ENCODE measurements at places on chromosomes 13 and 19.
A peak's percentile ranks its signal among the peaks of the same experiment; 100 is the strongest.

GRCh38 chr19:30739394-30739793 lies 367.2 kb downstream of the ZNF536 start:
- no peak for DNase-seq

- no peak for DNase-seq
These were observed 17.6 kb upstream of the GSX1 start for GRCh38 chr13:27774651-27775050.

DNA sequence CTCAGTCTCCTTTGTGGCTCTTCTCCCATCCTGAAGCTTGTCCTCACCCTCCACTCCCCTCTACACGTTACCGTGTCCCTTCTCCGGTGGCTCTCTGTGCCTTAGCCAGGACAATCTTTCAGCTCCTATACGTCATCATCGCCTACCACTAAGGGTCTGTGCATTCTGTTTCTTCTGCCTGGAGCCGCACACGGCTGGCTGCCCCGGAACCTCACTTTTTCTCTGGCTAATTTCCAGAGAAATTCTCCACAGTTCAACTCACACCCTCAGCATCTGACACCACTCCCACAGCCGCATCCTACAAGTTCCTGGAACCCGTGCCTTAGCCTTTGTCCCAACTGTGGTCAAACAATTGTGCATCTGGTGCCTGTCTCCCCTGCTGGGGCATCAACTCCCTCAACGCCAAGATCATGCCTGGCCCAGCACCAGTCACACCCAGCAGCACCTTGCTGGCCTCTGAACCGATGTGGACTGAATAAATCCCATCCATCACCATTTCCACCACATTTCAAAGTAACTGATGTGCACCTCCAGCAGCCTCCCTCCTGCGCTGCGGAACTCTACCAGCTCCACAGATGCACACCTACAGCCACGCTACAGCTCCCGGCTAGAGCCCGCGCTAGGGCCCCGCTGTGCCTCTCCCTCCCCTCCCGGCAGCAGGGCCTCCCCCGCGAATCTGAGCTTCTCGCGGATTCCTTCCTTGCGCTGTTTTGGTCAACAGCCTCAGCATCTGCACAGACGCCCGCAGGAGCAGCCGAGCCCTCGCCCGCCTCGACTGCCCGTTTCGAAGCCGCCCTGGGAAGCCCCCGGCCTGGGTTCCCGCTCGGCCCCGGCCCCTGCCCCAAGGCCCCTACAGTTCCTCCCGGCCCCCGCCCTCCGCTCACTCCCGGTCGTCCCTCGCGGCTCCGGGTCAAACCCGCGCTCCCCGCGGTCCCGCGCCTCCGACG lies 689 bp downstream of the DCUN1D2 start:
- peak; percentile 25 for DNase-seq

- no peak for DNase-seq
These were observed 34.2 kb downstream of the ZNF787 start for GRCh38 chr19:56086671-56087430.

GRCh38 chr13:99726282-99726894 lies 225.1 kb downstream of the TM9SF2 start:
- DNase-seq = no peak

DNA sequence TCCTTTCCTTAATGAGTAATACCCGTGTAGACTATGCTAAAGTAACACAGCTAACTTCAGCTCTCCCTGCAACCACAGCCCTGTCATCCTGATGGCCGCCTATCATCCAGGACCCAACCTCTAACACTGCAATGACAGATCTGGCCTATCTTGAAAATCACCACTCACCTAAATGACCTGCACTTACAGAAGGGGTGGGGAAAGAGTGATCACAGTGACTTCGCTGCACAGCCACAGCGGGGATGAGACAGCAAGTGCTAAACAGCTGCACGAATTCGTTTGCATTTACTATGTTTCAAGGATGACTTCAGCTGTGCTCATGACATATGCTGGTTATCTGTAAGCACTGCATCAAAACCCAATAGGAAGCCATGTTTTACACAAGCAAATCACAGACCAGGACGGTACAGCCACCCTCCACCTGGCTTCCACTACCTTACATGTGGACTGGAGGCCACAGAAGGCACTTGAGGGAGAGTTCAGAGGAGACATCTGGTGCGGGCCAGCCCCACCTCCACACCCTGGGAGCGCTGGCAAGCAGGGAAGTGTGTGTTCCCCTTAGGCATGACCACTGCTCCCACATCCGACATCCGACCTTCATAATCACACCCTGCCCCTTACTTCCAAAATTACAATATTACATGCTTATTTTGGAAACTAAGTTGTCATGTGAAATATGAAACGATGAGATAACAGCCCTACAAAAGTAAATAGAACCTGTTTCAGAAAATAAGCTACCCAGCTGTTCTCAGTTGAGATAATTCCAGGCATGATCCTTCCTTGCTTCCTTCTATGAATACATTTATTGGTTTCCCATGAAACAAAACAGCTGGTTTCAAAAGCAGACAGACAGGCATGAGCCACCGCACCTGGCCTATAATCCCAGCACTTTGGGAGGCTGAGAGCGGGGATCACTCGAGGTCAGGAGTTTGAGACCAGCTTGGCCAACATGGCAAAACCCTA lies 95.7 kb downstream of the STK24 start:
- no peak for DNase-seq

- no peak for DNase-seq
These were observed 15.0 kb downstream of the CLEC4M start for GRCh38 chr19:7778081-7778480.

DNA sequence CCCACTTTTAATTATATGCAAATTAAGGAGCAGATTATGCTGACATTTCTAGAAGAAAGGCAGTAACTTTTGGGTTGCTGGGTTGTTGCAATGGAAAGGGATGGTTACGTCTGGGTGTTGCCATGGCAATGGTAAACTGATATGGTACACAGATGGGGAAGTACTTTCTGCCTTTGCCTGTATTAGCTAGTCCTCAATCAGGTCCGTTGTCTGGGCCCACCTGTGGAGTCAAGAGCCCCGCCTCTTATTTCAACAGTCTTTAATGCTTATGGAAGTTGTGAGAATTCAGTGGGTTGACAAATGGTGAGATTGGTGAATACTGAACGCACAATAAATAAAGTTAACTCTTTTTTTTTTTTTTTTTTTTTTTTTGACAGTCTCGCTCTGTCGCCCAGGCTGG lies 30.6 kb upstream of the DPP9 start:
- no peak for DNase-seq

DNA sequence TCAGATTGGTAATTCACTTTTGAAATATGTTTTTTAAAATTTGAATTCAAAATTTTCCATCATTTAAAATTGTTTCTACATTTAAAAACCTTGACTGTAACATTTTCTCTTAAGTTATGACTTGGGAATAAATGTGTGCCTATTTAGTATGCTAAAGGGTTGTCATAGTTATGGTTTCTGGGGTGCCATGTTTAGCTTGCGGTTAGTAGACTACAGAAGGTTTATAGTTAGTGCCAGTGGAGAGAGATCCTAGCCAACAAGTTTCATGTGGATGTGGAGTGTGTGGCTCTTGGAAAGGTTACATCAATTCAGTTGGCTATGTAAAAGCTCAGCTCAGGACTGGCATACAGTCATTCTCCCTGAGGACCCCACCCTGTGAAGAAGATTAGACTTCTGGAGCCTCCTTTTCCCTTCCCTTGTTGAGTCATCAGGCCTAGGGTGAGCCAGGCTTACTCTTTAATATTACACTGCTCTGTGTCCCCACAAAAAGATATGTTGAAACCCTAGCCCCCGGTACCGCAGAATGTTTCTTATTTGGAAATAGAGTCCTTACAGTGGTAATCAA lies 20.4 kb downstream of the LMO7 start:
- DNase-seq = no peak

GRCh38 chr13:51895906-51896888 lies 34.4 kb downstream of the CCDC70 start:
- peak; percentile 33 for DNase-seq

- no peak for DNase-seq
These were observed 202.5 kb downstream of the NUFIP1 start for GRCh38 chr13:44786756-44787155.

DNA sequence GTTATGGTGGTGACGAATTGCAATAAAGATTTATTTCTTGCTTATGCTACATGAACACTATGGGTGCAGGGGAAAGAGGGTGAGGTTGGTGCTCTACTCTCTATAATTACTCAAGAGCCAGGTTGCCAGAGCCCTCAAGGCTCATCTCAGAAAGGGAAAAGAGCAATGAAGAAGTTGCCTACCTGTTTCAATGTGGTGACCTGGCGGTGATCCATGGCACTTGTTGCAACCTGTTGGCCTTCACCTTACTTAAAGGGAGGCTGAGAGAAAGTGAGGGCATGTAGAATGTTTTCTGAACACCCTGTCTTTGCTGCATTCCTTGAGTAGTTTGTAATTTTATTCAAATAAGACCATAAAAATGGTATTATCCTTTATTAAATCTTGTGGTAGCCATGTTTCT lies 394.4 kb downstream of the GPC6 start:
- DNase-seq = no peak

- no peak for DNase-seq
These were observed 174.6 kb downstream of the COL4A1 start for GRCh38 chr13:110132225-110132982.

GRCh38 chr13:74273581-74273980 lies 139.4 kb upstream of the KLF12 start:
- no peak for DNase-seq

DNA sequence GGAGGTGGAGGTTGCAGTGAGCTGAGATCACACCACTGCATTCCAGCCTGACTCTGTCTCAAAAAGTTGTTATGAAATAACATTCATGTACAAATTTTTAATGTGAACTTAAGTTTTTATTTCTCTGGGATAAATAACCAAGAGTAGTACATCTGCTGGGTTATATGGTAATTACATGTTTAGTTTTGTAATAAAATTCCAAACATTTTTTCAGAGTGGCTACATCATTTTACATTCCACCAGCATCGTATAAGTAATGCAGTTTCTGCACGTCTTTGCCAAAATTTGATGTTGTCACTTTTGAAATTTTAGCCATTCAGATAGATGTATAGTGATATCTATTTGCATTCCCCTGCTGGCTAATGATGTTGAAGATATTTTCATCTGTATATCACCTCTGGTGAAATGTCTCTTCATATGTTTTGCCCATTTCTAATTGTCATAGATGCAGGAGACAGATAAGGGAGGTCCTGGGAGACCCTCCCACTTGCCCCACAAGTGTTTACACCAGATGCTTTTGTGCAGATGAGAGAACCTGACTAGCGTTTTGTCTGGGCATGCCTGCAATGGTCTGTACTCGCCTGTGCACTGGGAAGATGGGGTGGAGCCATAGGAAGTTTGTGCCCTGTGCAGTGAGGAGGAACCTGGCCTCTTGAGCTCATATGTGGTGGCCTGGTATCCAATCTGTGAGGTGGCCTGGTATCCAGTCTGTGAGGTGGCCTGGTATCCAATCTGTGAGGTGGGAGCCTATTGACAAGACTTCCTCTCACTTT lies 12.7 kb upstream of the KBTBD6 start:
- no peak for DNase-seq

- no peak for DNase-seq
These were observed 214.8 kb downstream of the COG6 start for GRCh38 chr13:39870197-39870747.

DNA sequence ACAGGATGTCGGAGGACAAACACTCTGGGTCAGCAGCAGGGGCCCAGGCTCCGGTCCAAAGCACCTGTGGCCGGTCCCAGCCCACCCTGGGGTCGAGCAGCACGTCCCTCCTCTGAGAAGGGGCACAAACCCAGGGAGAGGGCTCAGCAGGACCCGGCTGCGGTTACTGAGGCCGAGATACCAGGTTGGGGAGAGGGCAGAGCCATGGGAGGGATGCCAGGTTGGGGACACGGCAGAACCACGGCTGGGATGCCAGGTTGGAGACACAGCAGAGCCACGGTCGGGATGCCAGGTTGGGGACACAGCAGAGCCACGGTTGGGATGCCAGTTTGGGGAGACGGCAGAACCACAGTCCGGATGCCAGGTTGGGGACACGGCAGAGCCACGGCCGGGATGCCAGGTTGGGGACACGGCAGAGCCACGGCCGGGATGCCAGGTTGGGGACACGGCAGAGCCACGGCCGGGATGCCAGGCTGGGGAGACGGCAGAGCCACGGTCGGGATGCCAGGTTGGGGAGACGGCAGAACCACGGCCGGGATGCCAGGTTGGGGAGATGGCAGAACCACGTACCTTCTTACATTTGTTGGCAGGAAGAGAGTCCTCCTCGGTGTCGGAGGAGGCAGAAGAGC lies 18.5 kb downstream of the MIER2 start:
- no peak for DNase-seq

- no peak for DNase-seq
These were observed 80.7 kb upstream of the STK24 start for GRCh38 chr13:98657506-98658085.

- DNase-seq = no peak
These were observed 7.5 kb upstream of the MPV17L2 start for GRCh38 chr19:18185538-18185937.

GRCh38 chr13:29882076-29882475 lies 31.7 kb upstream of the UBL3 start:
- DNase-seq = no peak

DNA sequence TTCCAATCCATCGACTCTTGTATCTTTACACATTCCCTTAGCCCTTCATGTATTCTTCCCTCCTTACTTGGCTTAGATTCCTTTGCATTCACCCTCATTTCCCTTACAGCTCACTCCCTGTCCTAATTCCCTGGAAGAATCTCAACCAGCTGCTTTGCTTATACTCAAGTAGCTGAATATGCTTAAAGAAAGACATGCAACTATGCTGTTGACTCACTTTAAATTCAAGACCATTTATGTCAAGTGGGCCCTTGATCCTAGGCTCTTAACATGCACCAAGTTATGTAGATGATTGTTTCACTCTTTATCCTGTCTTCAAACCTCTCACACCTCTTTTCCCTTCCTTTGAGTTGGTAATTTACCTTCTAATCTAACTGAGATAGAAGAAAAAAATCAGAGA lies 7.4 kb downstream of the CCDC122 start:
- no peak for DNase-seq

DNA sequence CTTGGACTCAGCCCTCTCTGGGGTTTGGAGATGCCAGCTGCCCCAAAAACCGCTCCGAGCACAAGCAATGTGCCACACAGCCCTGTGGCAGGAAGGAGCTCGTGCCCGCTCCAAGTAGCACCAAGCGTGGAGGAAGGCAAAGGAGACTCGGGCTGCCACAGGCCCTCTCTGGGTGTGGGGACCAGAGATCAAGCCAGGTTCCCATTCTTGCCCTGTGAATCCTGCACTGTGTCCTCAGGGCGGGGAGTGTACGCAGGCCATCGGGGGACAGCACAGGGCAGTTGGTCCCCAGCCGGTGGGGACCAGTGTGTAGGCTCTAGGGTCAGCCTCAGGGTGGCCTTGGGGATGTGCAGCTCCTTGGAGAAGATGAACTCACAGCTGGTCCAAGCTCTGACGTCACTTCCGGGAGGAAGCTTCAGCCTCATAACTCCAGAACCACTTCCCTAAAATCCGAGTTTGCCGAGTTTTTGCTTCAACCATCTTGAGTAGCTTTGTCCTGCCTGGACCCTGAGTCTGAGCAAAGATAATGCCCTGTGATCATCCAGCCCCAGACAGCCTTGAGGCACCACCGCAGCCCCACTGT lies 9.3 kb upstream of the CPAMD8 start:
- DNase-seq = no peak

GRCh38 chr19:14562660-14563589 lies 8.9 kb downstream of the NDUFB7 start:
- no peak for DNase-seq

- no peak for DNase-seq
These were observed 98.4 kb downstream of the WDFY2 start for GRCh38 chr13:51682686-51683085.
